Fibroblast of the conjunctiva (primary cell): ENCODE measurements at places on chromosomes 4 and X.

DNA sequence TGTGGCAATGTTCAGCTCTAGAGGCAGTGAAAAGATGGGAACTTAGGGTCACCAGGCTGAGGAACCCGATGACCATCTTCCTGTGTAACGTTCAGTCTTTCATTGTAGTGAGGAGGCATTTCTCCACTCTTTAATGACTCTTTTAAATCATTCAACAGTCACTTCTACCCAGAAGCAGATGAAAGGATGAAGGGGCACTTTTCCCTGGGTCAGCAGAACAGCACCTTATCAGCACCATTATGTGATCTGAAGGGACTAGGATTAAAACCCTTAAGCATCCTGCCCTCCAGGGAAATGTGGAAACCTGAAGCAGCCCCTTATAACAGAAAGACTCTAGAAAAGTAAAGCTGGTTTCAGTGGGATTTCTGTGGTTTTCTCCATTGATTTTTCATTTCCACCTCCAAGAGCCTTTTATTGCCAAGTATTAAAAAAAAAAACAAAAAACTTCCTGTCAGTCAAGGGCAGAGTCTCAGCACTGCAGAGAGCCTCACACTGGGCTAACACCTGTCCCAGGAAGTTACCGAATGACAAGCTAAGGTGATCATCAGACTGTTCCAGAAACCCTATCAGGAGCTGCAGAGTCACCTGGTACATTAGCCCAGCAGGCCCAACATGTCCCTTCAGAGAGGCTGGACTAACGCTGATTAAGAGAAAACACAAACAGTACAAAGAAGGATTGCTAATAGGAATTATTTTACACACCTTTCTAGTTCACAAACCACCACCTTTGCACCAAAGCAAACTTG, 185.9 kb downstream of the SHROOM3 start:
- no peak for DNase-seq

DNA sequence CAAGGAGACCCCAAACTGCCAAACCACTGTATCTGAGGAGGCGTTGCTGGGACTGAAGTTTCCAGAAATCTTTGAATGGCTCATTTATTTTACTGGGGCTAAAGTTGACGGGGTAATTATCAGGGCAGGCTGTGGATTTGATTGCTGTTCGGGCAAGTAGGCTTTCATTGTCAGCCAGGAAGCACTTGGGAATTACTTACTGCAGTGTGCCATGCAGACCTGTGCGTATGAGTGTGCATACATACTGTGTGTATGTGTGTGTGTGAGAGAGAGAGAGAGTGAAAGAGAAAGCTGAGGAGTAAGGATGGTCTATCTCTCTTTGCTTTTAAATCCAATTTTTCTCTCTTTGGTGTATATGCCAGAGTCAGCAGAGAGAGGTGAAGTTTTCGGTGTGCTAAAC, 122.7 kb downstream of the NPNT start:
- no peak for DNase-seq

GRCh38 chr4:21649391-21650090, 299.0 kb downstream of the KCNIP4 start:
- no peak for DNase-seq

DNA sequence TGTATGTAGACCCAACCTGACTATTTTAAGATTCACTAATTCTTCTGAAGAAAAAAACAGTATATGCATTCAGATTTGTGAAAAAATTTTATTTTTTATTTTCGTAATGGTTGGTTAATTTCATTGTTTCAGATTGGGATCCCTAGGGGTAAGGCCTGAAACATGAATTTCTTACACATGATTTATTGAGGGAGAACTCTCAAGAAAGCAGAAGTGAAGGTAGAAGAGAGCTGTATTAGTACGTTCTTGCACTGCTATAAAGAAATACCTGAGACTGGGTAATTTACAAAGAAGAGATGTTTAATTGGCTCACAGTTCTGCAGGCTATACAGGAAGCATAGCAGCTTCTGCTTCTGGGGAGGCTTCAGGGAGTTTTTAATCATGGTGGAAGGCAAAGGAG, 611.9 kb upstream of the TECRL start:
- no peak for DNase-seq
